Kasumi-1 (cell line): ENCODE measurements at places on chromosomes 7 and 10.

- peak; percentile 20 for DNase-seq
These were observed 77.5 kb downstream of the ARID5B start for GRCh38 chr10:61978965-61979364.

- DNase-seq, result no peak
These were observed 115.2 kb upstream of the MDFIC start for GRCh38 chr7:114806590-114807162.

DNA sequence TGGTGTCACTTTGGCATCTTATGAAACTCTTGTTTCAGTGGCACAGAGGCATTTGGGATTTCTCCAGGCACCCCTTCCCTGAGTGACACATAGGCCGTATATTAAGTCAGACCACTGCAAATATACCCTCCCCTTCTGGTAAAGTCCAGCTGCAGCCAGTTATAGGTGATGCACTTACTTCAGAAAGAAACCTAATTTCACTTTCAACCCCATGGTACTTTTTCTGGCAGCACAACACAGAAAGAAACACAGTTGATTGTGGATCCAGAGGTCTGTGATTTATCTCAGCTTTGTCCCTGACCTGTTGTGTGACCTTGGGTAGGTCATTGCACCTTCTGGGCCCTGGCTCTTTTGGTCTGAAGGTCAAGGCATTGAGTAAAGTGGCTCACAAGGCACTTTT lies 173.2 kb downstream of the BUB3 start:
- no peak for DNase-seq

DNA sequence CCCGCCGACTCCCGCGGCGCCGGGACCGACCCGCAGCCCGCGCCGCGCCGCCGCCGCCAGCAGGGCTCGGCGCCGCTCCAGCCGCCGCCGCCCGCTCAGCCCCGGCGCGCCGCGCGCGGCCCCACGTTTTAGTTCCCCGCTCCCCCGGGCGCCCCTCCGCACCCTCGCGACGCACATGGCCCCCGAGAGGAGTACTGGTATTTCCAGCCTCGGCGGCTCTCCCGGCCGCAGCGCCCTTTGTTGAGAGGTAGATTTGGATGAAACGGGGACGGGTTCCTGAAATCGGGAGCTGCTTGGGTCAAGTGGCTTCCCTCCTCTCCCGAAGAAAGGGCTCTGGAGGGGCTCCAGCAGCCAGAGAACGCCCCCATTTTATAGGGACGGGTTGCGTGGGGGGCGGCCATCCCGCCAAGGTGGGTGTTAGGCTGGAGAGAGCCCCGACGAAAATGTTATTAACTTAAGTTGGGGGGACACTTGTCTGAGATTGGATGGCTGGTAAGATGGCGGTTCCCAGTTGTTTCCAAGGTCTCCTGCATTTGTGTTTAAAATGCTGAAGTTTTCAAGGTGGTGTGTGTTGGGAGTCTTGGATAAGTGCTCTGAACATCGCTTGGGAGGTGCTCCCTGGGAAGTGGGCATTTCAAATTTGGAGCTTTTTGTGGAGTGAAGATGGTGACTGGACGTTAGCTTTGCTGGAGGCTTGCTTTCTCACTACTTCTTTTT lies 1.2 kb downstream of the BMI1 start:
- peak; percentile 38 for DNase-seq

DNA sequence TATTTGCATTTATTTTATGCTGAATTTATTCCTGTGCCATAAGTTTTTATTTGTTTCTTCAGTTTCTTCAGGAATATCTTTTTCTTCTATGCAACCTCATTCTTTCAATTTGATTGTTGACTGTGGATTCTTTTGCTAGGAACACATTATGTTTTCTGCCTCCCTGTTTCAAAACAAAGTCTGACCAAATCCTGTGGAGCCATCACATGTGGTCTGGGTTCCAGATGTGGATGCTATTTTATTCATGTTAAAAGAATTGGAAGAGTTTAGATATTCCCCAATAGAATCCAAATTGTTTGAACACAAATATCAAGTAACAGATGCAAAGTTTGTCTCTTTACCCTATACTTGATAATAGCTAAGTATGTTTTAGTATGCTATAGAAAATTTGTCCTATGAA lies 56.8 kb upstream of the LRRC17 start:
- DNase-seq, result no peak

DNA sequence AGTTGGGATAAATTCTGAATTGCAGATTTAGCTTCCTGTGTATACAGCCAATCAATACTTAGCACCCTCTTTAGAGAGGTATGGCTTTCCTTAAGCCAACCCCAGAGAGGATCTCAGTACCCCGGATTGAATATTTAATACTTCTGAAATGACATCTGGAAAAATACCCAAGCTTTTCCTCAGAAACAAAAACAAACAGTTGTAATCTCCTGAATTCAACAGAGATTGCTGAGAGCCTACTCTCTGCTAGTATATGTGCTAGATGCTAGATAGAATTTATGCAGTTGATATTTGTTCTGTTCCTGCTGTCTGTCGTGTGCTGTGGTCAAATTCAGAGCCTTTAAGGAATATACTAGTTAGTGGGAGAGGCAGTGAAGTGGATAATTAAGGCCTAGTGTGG lies 21.1 kb downstream of the STARD3NL start:
- DNase-seq, result no peak

DNA sequence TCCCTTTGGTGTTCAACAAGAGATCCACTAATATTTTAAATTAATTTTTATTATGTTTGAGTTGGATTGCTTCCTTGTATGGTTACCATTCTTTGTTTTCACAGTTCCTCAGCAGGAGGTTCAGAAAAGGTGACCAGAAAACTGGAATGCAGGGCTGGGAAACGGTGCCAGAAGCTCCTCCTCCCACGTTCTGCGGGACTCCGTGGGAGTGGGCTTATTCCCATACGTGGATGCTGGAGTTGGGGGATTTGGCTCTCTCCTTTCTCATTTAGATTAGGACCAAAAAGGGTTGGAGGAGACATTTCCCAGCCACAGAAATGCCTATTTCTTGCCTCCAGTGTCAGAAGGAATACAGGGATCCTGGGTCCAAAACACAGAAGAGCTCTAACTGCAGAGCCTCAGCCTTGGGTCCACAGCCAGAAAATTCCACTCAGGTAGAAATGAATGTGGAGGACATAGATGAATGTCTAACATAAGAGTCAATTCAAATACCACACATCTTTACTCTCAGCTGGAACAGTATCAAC lies 56.0 kb downstream of the SORBS1 start:
- DNase-seq, result no peak

- DNase-seq, result peak; percentile 75
These were observed 27.4 kb upstream of the PSAP start for GRCh38 chr10:71878327-71879034.

DNA sequence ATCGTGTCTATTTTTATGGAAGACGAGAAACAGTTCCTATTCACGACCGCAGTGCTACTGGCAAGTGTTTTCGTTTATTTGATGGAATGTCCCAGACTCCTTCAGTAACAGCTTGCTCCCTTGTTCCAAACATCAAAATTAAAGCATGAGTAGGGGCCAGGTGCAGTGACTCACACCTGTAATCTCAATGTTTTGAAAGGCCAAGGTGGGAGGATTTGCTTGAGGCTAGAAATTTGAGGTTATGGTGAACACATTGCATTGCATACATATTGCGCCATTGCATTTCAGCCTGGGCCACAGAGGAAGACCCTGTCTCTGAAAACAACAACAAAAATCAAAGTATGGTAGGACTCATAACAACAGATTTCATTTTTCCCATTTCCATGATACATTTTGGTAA lies 22.8 kb downstream of the PTTG1IP2 start:
- DNase-seq, result no peak

- no peak for DNase-seq
These were observed 1.4 kb downstream of the PTPRE start for GRCh38 chr10:127908106-127908958.

DNA sequence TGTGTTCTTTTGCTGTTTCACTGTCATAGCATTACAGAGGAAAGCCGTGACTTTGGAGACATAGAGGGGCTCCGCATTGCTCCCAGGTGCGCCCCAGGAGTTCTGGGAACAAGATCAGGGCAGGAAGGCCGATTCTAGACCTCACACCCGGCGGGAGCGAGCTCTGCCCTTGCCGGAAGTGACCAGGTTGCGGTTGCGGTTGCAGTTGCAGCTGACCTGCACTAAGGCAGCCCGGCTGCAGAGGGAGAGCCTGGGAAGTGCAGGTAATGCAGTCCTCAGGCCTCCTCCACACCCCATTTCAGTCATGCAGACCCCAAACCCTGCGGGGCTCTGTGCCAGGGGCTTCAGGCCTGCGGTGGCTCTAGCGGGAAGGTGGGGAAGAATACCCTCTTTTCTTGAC lies 130.0 kb upstream of the LANCL2 start:
- DNase-seq, result no peak

DNA sequence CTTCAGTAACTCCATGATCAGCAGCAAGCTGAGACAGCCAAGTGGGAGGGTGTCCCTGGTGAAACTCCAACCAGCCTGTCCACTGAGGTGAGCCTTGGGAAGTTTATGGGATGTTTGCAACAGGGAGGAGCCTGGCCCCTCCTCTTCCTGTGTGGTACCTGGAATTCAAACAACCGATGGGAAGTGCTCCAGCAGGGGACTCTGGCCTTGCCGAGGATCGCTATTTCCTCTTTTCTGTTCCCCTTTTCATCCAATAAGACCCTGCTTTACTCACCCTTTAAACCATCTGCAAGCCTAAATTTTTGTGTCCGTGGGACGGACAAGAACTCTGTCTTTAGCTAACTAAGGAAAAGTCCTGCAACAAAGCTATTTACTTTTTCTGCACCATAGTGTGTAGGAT lies 491.1 kb upstream of the ZMIZ1 start:
- DNase-seq, result peak; percentile 95

- no peak for DNase-seq
These were observed 8.6 kb downstream of the POLL start for GRCh38 chr10:101579516-101579870.

GRCh38 chr10:71579668-71580067 lies 139.9 kb downstream of the C10orf105 start:
- DNase-seq, result no peak

DNA sequence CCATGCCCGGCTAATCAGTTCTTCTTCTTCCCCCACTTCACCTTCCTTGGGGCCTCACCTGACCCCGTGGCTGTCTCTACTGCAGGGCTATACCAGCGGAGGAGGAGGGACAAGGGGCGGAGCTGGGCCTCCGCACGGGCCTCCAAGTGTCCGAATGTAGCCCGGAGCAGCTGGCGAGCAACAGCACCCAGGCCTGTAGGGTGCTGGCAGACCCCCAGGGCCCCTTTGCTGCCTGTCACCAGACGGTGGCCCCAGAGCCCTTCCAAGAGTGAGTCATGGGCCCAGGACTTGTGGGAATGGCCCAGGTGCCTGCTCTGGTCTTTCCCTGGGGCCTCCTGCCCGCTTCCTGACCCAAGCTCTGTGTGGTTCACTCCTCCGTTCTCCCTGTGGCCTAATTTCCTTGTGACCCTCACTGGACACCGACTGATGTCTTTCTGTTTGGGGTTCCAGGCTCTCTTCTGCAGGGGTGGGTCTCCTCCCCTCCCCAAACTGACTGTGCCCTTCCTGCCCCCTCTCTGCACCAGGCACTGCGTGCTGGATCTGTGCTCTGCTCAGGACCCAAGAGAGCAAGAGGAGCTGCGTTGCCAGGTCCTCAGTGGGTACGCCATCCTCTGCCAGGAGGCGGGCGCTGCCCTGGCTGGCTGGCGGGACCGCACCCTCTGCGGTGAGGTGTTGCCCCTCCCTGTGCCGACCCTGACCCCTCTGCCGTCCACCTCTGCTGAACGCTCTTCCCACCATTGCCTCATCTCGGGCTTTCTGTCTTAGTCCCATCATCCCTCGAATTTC lies 35.2 kb downstream of the EPHB4 start:
- DNase-seq, result no peak

GRCh38 chr7:43771573-43771972 lies 13.1 kb downstream of the BLVRA start:
- no peak for DNase-seq

GRCh38 chr7:77950548-77950947 lies 152.0 kb downstream of the PHTF2 start:
- no peak for DNase-seq

DNA sequence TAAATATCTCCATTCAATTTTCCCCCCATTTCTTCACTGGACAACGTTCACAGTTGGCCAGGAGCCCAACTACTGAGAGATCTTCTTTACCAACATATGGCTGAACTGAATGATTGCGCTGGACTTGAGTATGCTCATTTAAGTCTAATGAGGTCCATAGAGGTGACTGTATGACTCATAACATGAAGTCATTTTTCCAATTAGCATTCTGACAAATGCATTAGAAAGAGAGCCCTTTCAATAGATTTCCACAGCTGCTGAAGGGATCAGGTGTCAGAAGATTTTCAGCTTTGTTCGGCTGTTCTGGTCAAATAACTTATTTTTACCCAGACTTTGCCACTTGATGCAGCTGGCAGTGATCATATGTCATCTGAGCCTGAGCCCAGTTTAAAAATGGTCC lies 438.0 kb downstream of the ETV1 start:
- no peak for DNase-seq

- no peak for DNase-seq
These were observed 311.4 kb upstream of the LRGUK start for GRCh38 chr7:133815611-133816210.

- no peak for DNase-seq
These were observed 87.2 kb downstream of the WIPF3 start for GRCh38 chr7:29893351-29893965.

DNA sequence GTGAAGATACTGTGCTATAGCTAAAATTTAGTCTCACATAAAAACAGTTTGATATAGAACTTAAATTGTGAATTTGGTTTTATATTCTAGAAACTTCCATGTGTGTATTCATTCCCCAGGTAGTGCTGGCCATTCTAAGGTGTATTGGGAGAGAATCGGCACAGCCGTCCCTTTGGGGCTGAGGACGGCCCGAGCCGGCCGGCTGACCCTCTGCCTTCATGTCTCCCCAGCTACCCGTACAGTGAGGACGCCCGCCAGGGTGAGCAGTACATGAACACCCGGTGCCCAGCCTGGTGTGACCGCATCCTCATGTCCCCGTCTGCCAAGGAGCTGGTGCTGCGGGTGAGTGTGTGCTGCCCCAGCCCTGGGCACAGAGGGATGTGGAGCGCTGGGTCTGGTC lies 8.5 kb downstream of the NKX6-2 start:
- DNase-seq, result no peak

- no peak for DNase-seq
These were observed 35.8 kb downstream of the WIPF3 start for GRCh38 chr7:29841926-29842701.

DNA sequence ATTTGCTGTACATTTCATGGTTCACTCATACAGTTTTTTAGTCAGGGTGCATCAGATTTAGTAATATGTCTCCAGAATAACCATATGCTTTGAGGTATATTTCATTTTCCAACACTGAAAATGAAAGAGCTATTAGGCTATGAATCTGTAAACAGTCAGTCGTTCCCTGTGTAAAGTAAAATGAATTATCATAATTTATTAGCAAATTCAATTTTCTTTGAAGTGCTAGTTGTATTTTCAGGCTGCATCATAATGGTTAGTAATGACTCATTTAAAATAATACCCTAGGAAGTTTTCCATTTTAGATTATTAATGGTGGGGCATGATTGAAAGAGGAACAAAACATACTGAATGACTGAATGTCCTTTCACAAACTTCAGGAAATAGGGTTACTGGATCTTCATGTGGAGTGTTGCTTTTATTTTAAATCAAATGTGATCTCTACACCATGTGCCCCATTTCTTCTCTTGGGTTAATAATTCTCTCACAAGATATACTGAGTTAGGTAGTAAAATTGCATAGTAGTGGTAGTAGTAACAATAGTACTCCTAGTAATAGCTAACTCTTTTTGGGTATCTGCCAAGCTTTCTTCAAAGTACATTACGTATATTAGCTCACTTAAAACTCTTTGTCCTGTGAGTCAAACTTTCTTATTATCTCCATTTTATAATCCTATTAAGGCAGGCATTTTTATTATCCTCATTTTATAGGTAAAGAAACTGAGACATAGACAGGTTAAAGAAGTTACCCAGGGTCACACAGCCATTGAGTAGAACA lies 476.5 kb downstream of the SUGCT start:
- no peak for DNase-seq
